Ammon's horn (tissue), 1 donor: ENCODE measurements at places on chromosomes 11 and 22.

GRCh38 chr11:33735271-33736147, 714 bp downstream of the CD59 start:
- no peak for DNase-seq

GRCh38 chr22:17797721-17798559, 23.7 kb upstream of the BID start:
- DNase-seq, result peak; percentile 66

GRCh38 chr11:68855205-68855981, 13.7 kb upstream of the CPT1A start:
- no peak for DNase-seq

GRCh38 chr11:20311444-20311843, 52.1 kb upstream of the HTATIP2 start:
- DNase-seq, result no peak

DNA sequence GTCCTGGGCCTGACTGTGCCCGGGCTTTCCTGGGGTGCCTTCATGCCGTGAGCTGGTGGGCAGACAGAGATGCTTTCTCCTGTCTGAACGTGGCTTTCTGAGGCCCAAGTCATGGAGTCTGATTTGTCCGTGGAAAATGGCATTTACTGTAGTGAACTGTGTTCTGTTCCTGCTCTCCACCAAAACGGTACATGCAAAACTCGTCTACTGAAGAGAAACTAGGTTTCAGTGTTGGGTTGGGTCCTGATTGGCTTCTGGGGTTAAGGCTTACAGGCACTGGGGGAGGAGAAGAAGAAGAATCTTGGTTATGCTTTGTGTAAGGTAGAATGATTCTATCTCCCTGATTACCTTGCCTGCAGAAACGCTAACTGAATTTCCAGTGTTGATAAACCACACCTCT, 541.7 kb downstream of the NTM start:
- no peak for DNase-seq

DNA sequence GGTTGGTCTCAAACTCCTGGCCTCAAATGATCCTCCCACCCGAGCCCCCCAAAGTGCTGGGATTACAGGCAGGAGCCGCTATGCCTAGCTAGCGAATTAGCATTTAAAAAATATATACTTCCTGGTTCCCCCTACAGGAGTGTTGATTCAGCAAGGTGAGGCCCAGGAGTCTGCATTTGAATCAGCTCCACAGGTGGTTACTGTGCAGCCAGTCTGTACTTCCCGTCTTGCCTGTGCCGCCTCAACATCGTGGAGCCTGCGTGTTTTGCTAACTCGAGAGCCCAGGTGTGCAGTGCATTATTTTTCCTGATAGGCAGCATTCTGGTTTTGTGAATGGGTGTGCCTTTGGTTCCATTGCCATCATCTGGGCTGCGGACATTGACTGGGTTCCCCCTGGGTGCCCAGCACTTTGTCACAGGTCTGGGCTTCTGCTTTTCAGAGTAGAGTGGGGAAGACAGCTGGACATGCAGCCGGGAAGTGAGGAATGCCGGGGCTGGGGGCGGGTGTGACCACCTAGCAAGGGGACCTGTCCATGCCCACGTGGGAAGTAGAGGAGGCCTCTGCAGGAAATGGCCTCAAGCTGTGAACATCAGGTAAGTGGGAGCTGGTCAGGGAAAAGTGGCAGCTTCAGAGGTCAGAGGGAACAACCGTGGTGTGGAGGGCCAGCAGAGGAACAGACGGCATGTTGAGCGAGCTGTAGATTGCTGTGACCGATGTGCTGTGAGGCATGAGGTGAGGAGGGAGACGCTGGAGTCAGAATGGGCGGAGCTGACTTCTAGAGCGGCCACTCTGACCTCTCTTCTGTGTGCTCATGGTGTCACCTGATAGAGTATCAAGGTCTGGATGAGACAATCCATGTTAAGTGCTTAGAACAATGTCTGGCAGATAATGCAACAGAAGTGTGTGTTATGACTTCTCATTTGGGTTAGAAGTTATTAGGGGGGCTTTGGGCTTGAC, 42.2 kb downstream of the PPFIA1 start:
- DNase-seq, result no peak

DNA sequence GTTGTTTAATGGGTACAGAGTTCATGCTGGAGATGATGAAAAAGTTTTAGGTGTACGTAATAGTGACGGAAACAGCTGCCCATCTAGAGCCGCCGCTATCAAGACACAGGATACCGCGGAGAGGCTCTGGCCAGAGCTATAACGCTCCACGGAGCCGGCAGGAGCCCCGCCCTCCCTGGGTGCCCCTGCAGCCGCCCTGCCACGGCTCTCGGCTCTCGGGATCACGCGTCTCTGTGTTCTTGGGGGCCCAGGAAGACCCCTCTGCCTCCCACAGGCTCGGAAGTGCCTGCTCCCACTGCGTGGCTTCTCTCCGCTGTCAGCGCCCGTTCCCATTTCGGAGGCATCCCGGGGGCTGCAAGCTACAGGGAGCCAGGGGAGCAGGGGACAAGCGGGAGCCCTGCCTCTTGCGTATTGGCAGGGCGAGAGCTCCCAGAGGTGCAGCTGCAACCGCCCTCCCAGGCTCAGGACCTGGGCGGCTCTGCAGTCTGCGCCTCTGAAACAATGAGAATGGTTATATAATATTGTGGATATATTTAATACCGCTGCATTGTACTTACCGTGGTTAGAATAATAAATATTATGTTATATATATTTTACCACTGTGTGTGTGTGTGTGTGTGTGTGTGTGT, 13.7 kb downstream of the GLYATL2 start:
- DNase-seq, result no peak

GRCh38 chr11:67351275-67352005, 1.9 kb downstream of the POLD4 start:
- DNase-seq, result peak; percentile 82

DNA sequence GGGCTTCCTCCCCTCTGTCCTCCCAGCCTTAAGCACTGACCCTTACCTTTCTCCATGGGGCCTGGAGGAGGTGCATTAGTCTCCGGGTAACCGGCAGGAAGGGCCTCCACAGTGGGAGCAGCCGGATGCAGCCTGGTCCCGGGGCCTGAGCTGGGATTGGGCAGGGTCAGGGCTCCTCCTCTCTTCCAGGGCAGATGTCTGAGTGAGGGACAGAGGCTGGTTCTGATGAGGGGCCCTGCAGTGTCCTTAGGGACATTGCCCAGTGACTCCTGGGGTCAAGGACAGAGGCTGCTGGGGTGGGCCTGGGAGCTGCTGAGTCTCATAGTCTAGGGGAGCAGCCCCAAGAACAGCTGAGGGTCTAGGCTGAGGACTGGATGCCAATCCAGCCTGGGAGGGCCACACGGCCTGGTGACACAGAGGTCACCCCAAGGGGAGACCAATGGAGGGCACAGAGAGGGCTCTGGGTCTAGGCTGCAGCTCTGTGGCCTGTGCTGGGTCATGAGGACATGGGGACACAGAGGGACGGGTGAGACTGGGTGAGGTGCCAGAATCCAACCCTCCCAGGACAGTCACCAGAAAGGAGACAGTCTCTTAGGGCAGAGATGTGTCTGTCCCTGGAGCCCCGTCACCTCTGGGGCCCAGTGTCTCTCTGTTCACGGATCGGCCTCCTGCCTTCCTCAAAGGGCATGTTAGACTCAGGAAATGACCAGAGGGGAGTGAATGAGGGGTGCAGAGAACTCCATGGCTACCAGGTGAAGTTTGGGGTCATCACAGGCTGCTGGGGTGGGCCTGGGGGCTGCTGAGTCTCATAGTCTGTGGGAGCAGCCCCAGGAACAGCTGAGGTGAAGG, 6.5 kb downstream of the IGLL5 start:
- no peak for DNase-seq

DNA sequence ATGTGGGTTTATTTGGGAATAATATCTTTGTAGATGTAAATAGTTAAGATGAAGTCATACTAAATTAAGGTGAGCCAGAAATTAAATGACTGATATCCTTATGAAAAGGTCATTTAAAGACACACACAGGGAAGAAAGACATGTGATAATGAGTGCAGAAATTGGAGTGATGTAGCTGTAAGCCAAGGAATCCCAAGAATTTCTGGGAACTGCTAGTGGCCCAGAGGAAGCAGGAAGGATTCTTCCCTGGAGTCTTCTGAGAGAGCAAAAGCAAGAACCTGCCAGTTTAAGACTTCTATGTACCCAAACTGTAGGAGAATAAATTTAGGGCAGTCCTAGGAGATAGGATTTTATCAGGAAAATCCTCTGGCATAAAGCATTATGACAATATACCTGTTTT, 66.9 kb downstream of the LRRC4C start:
- DNase-seq, result no peak

- DNase-seq, result no peak
Measured at GRCh38 chr11:67261946-67262681, 4.2 kb upstream of the GRK2 start.

DNA sequence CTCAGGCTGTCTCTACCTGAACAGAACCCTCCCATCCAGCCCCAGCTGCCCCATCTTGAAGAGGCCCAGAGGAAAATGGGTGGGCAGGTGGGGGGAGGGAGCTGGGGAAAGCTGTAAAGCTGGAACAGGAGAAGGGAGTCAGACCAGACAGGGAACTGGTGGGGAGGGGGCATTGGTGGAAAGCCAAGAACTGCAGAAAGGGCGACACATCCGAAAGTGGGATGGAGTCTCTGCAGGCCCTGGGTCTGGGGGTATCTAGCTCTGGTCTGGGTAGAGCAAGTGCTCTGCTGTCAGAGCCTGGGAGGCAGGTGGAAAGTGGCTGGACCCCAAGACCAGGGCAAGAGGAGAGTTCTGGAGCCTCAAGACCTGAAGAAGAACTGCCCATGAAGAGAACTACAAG, 7.7 kb downstream of the TMPRSS13 start:
- no peak for DNase-seq

GRCh38 chr11:1397146-1397861, 7.6 kb downstream of the BRSK2 start:
- DNase-seq, result peak; percentile 97
